Left ventricle myocardium inferior (tissue), 1 donor: ENCODE measurements at places on chromosomes 4 and X.

DNA sequence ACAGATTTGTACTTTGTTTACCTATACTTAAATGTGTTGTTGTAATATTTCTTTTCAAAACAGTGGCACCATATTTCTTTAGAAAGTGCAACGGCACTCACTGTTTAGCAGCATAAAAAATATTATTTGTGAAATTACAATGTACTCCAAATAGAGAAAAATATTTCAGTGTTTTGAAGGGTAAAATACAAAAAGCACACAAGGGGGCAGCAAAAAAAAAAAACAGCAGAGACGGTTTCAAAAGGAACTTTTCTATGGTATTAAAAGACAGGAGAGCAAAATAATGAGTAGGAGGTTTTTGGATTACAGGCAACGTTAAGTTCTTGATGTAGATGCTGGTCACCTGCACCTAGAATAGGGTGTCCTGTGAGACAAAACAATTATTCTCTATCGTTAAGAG is 2.0 kb downstream of the NUDT11 start:
- DNase-seq: no peak
- H3K36me3 ChIP-seq: no peaks in the 10 kb centered on the region
- no peaks in the 10 kb centered on the region for H3K4me1 ChIP-seq
- H3K27ac ChIP-seq: no peak overlapping the region
- H3K27me3 ChIP-seq: peaks cover 55% of the 10 kb centered on the region

DNA sequence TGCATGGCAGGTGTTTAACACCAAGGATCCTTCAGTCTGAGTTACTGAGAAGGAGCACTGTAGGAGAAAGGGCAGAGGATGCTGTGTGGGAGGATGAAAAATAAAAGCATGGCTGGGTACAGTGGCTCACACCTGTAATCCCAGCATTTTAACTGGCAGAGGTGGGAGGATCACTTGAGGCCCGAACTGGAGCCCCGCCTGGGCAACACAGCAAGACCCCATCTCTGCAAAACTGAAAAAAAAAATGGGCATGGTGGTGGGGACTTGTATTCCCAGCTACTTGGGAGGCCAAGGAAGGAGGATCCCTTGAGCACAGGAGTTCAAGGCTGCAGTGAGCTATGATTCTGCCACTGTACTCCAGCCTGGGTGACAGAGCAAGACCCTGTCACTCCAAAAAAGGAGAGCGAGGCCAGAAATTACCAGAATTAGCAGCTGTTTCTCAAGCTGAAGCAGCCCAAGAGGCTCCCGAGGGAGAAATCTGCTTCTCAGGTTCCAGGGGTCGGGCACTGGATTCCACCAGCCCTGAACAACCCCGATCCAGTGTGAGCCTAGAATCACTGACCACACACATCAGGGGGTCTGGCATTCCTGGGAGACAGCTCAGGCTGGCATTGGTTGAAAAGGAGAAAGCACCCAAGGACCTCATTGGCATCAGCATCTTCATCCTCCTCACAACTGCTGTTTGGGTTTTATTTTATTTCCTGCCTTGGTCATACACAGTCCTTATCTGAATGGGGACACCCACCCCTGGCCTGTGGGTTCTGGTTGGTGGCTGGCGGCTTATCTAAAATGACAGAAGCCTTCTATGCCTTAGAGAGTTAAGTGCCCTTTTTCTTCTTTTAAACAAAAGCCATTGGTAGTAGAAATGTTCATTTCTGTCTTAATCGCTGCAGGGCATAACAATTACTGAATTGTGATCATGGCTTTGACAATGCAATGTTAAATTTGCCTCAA is 66.3 kb upstream of the TRIM2 start:
- no peak overlapping the region for H3K27ac ChIP-seq
- no peak for DNase-seq
- no peak overlapping the region for H3K4me3 ChIP-seq
- H3K27me3 ChIP-seq: peaks cover 5% of the 10 kb centered on the region

DNA sequence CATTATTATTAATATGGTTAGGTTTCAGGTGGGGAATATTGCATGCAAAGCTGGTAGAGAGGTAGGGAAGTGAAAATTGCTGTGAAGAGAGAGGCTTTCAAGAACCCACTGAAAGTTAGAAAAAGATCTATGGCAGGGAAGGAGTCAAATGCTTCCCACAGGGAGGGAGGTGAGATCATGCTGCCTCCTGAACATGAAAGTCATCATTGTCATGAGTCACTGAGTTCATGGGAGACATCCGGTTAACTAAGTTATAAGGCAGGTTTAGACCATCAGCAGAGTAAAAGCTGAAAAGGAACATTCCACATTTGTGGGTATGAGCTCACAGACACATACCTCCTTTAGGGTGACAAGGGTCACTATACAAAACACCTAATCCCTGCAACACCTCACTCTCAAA is 16.2 kb downstream of the GATB start:
- no peak for DNase-seq
- peaks cover 34% of the 10 kb centered on the region for H3K4me1 ChIP-seq
- H3K27ac ChIP-seq: no peak overlapping the region
- no peaks in the 10 kb centered on the region for H3K36me3 ChIP-seq
- no peak overlapping the region for H3K4me3 ChIP-seq
- no peaks in the 10 kb centered on the region for H3K27me3 ChIP-seq

DNA sequence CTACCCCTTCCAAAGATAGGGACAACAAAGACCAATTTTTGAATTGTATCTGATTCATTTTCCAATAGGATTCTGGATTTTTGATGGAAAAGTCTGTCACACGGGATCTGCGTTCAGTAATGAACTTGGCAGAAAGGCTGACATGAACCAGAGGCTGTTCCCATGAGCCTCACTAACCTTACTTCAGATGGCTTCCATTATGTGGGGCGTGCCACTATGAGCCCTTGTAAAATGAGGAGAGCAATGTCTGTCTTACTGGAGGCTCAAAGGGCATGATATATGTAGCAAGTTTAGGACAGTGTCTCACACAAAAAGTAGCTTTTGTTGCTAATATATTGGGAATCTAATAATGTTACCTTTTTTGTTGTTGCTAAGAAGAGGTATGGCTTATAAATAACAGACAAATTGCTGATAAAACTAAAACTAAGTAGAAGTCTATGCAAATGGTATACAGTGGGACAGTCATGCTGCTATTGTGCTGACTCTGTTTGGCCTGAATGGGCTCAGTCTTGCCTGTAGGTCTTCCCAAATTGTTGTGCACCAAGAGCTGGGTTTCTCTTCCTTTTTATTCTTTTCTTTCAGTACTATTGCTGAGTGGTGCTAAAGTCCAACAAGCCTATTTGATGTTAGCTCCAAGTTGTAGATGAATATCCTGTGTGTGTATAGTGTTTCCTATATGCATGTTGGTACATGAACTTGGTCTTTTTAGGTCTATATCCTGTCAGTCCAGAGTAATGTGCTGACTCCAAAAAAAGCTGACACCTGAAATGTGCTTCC is 132.1 kb downstream of the SPRY1 start:
- no peaks in the 10 kb centered on the region for H3K4me1 ChIP-seq
- no peak overlapping the region for H3K4me3 ChIP-seq
- H3K27me3 ChIP-seq: no peaks in the 10 kb centered on the region
- H3K36me3 ChIP-seq: no peaks in the 10 kb centered on the region

- H3K4me1 ChIP-seq: no peaks in the 10 kb centered on the region
- H3K27ac ChIP-seq: no peak overlapping the region
- no peaks in the 10 kb centered on the region for H3K36me3 ChIP-seq
Observed at GRCh38 chrX:8868070-8868773, 67.0 kb upstream of the FAM9A start.

GRCh38 chr4:36722986-36723385 is 441.6 kb downstream of the DTHD1 start:
- no peaks in the 10 kb centered on the region for H3K36me3 ChIP-seq
- no peak for DNase-seq
- no peak overlapping the region for H3K27ac ChIP-seq
- no peak overlapping the region for H3K4me3 ChIP-seq
- no peaks in the 10 kb centered on the region for H3K4me1 ChIP-seq

GRCh38 chr4:160233141-160233540 is 1130.3 kb downstream of the RAPGEF2 start:
- no peak overlapping the region for H3K4me3 ChIP-seq
- H3K27me3 ChIP-seq: no peaks in the 10 kb centered on the region
- no peaks in the 10 kb centered on the region for H3K4me1 ChIP-seq

- no peaks in the 10 kb centered on the region for H3K36me3 ChIP-seq
- peak overlapping the region; percentile 81 for H3K4me3 ChIP-seq
- peaks cover 38% of the 10 kb centered on the region for H3K4me1 ChIP-seq
- DNase-seq: no peak
- no peaks in the 10 kb centered on the region for H3K27me3 ChIP-seq
Observed at GRCh38 chr4:83285055-83285407, 433 bp upstream of the COQ2 start.

GRCh38 chr4:151143162-151143561 is 43.7 kb downstream of the RPS3A start:
- DNase-seq: no peak
- peaks cover 84% of the 10 kb centered on the region for H3K36me3 ChIP-seq
- no peak overlapping the region for H3K27ac ChIP-seq
- H3K4me3 ChIP-seq: no peak overlapping the region

DNA sequence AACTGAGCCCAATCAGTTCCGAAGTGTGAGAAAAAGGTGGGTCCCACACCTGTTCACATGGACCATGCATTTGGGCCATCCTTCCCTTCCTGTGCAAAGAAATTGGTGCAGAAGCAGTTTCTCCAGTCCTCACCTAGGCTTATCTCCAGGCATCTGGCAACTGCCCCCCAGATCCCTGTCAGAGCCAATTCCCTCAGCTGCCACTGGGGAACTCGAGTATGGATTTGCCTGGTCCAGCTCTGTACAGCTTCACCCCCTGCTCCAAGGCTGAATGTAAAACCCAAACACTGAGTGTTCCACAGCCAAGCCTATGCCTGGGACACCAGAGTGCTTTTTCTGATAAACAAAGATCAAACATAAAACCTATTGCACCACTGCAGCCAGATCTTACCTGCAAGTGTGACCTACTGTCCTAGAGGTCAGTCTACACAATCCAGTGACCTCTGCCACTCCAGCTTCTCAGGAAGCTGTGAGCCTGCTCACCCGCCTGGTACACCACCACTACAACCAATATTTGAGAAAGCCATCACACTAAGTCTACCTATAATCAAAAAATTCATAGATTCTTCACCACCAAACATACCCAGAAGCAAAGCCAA is 136.4 kb downstream of the STPG2 start:
- H3K27ac ChIP-seq: no peak overlapping the region

DNA sequence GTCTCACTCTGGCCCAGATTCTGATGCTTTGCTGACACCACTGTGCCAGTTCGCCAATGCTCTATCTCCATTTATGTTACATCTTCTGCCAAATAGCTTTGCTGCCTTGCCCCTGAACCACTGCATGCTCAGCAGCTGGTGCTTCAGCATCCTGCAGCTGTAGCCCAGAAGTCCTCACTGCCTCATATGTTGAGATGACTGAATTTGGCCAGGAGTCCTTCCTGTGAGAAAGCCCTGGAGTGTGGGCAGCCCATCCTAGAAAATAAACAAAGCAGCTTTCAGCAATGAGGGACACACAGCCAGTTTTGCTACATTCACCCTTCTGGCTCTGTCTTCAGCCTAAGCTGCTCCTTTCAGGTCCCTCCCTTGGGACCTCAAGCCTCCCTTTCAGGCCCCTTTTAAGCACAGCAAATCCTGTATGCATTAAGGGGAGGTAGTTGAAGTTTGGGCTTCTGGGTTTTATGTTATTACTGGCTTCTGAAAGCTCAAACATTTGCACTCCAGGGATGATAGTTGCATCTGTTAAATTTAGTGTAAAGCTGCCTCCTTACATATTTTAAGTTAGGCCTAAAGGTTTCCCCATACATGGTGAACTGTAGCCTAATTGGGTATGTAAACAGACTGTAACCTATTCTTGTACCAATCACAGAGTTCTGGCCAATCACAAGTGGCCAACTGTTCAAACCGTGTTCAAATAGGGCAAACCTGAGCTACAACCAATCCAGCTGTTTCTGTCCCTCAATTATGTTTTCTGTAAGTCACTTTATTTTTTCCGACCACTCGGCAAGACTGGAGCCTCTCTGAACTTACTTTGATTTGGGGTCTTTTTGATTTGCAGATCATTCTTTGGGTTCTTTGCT is 2.1 kb upstream of the TMEM165 start:
- no peaks in the 10 kb centered on the region for H3K27me3 ChIP-seq
- peaks cover 37% of the 10 kb centered on the region for H3K4me1 ChIP-seq
- no peaks in the 10 kb centered on the region for H3K36me3 ChIP-seq

- H3K36me3 ChIP-seq: no peaks in the 10 kb centered on the region
- H3K4me3 ChIP-seq: no peak overlapping the region
- no peaks in the 10 kb centered on the region for H3K27me3 ChIP-seq
Observed at GRCh38 chrX:18997916-18998315, 14.0 kb upstream of the PHKA2 start.

DNA sequence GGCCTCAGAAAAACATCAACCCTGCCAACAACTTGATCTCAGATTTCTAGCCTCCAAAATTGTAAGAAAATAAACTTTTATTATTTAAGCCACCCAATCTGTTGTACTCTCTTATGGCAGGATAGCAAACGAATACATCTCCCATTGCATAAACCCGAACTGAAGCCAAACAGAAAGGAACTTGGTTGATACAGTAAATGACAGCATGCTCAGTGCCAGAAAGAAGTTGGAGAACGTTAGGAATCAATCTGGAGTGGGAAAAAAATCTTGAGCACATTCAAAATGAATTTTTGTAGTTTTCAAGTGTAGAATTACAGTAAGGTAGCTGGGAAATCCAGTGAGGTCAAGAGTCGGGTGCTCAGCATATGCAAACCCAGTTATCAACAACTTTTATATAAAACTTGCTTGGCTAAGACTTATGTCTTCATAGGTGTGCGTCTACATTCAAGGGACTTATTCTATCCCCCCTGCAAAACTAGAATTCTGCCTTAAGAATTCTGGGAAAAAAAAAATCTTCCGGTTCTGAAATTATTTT is 157.5 kb upstream of the ANKRD50 start:
- H3K4me3 ChIP-seq: no peak overlapping the region
- no peak overlapping the region for H3K27ac ChIP-seq
- no peaks in the 10 kb centered on the region for H3K27me3 ChIP-seq
- no peaks in the 10 kb centered on the region for H3K36me3 ChIP-seq

DNA sequence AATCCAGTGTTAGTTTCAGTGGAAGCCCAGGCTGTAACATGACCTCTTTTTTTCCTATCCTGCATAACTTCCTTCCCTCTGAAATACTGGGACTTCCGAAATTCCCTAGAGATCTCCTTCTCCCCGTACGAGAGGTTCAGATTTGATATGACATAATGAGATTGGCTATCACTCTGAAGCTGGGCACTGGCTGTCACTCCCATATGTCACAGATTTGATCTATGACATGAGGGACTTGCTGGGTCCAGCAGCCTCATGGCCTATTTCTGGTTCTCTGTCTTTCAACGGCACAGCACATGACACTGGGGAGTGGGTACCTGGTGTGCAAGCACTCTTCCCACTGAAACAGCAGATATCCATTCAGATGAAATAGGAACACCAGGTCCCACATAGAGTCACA is 36.7 kb downstream of the PF4 start:
- peaks cover 13% of the 10 kb centered on the region for H3K4me1 ChIP-seq
- no peaks in the 10 kb centered on the region for H3K36me3 ChIP-seq
- peaks cover 77% of the 10 kb centered on the region for H3K27me3 ChIP-seq
- H3K27ac ChIP-seq: no peak overlapping the region
- no peak for DNase-seq
